ENCODE measurements at places on chromosomes 13 and 19.
A peak's percentile ranks its signal among the peaks of the same experiment; 100 is the strongest.

- peak; percentile 40 for DNase-seq
Observed at GRCh38 chr19:14476673-14477401, 1.7 kb upstream of the PTGER1 start.

DNA sequence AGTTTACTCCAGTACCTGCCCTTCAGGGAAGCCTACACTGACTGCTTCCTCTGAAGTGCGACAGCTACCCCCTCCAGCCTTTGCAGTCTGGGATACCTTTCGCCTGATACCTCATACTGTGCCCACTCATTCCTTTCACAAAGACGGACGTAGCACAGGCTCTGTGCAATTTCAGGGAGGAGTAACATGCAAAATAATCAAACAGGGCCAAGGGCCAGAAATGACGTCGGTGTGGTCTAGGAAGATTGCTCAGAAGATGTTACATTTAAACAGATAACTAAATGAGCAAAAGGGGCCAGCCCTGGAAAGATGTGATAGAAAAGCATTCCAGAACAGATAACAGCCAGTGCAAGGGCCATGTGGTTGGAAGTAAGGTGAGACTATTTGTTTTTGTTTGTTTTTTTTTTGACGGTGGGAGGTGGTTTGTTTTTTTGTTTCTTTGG, 6.6 kb upstream of the DDX39A start:
- no peak for DNase-seq

DNA sequence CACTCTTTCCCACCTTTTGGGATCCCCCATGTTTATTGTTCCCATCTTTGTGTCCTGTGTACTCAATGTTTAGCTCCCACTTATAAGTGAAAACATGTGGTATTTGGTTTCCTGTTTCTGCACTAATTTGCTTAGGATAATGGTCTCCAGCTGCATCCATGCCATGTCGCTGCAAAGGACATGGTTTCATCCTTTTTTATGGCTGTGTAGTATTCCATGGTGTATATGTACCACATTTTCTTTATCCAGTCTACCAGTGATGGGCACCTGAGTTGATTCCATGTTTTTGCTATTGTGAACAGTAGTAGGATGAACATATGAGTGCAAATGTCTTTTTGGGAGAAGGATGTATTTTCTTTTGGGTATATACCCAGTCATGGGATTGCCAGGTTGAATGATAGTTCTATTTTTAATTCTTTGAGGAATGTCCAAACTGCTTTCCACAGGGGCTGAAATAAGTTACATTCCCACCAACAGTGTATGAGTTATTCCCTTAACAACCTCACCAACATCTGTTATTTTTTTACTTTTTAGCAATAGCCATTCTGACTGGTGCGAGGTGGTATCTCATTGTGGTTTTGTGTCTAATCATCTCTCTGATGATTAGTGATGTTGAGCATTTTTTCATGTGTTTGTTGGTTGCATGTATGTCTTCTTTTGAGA, 55.7 kb upstream of the MEDAG start:
- DNase-seq, result no peak

DNA sequence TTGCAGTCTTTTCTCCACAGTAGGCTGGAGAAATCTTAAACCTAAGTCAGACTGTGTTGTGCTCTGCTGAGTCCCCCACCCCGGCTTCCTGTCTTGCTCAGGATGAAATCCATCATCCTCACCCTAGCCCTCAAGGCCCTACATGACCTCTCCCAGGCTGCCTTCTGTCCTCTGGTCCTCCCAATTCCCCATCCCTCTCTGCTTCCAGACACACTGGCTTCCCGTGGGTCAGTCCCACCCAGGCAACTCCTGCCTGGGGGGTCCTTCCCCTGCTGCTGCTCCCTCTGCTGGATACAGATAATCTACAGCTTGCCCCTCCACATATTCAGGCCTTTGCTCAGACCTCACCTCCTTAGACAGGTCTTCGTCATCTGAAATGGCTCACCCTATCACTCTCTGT, 18.4 kb upstream of the CBY2 start:
- peak; percentile 38 for DNase-seq

GRCh38 chr19:43534305-43534815, 1.4 kb downstream of the ZNF575 start:
- no peak for DNase-seq

Data from SK-N-DZ (cell line).